ENCODE measurements at places on chromosomes 3 and 15.

GRCh38 chr3:155428563-155428962 is 135.1 kb upstream of the STRIT1 start:
- DNase-seq: no peak

DNA sequence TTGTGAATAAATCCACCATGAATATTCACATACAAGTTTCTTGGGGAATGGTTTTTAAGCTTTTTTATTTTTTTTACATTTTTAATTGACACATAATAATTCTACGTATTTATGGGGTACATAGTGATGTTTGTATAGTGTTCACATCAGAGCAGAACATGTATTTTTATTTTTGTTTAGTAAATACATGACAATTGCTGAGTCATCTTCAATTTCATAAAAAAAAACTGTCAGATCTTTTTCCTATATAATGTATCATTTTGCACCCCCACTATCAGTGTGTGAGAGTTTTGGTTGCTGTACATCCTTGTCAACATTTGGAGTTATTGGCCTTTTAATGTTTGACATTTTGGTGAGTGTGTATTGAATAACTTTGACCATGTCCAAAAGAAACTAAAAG is 39.9 kb upstream of the FILIP1L start:
- DNase-seq: no peak

- no peak for DNase-seq
Observed at GRCh38 chr3:81891055-81891895, 129.8 kb upstream of the GBE1 start.

- DNase-seq: no peak
Observed at GRCh38 chr3:178588628-178589027, 52.4 kb downstream of the KCNMB2 start.

GRCh38 chr3:46100812-46101211 is 73.5 kb upstream of the XCR1 start:
- DNase-seq: no peak

- DNase-seq: no peak
Observed at GRCh38 chr3:170159459-170159858, 22.1 kb downstream of the PHC3 start.

GRCh38 chr15:31023841-31024240 is 32.4 kb upstream of the MTMR10 start:
- DNase-seq: no peak

GRCh38 chr15:52013151-52013791 is 5.7 kb upstream of the MAPK6 start:
- no peak for DNase-seq

DNA sequence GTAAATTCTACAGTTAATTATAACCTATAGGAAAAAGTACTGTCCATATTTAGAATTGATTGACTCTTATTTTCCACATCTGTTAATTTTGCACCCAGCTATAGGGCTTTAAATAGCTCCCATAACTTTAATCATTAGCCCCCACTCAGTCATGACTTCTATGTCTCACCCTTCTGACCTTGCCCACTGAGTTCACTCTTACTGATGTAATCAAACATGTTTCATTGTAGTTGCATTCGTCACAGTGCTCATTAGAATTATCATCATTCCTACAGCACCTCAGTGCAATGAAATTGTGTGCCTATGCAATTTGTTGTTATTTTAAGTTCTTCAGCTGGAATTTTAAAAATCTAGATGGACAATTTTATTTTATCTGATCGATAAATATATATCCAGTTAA is 151.4 kb downstream of the TIGIT start:
- DNase-seq: no peak

- no peak for DNase-seq
Observed at GRCh38 chr15:93332168-93332553, 243.2 kb upstream of the RGMA start.

DNA sequence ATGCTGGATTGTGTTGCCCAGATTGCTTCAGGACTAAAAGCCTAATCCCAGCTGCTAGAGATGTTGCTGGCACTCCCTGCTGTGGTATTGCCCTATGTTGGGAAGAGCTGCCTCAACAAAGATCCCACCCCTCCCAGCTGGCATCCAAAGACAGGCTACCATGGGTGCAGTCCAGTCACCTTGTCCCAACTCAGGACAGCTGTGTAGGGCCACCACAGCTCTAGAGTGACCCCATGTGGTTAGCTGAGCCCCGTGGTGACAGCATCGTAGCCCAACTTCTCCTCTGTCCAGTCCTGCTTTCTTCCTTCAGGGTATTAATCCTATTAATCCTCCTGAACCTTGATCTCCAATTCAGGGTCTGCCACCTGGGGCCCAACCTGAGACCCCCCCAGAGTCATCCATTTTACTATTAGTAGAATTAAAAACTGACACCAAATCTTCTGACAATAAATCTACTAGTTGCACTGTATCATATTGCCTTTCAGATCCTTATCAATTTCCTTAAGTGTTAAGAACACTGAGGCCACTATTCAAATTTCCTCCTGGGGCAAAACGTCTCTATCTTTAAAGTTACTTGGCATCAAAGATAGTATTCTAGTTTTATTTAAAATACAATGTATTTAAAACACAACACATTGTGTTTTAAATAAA is 83.5 kb downstream of the AQP9 start:
- DNase-seq: no peak

DNA sequence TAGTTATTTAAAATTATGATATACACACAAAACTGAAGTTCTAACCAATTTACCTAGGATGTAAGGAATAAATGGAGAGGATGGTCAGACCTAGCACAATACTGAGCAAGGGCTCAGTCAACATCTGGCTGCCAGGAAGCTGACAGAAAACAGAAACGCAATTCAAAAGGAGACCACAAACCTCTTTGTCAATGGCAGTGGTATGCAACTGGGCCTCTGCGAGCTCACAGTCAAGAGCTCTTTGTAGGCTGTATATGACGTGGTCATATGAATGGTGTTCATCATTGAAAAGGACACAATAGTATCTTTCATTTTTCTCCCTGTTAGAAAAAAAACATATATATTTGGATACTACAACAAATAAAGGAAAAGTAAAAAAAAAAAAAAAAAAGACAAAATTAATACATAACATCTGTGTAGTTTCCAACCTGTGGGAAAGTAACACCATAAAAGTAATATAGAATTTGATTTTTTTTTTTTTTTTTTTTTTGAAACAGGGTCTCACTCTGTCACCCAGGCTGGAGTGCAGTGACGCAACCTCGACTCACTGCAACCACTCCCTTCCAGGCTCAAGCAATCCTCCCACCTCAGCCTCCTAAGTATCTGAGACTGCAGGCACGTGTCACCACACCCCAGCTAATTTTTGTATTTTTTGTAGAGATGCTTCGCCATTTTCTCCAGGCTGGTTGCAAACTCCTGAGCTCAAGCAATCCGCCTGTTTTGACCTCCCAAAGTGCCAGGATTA is 37.9 kb downstream of the UBR1 start:
- no peak for DNase-seq

DNA sequence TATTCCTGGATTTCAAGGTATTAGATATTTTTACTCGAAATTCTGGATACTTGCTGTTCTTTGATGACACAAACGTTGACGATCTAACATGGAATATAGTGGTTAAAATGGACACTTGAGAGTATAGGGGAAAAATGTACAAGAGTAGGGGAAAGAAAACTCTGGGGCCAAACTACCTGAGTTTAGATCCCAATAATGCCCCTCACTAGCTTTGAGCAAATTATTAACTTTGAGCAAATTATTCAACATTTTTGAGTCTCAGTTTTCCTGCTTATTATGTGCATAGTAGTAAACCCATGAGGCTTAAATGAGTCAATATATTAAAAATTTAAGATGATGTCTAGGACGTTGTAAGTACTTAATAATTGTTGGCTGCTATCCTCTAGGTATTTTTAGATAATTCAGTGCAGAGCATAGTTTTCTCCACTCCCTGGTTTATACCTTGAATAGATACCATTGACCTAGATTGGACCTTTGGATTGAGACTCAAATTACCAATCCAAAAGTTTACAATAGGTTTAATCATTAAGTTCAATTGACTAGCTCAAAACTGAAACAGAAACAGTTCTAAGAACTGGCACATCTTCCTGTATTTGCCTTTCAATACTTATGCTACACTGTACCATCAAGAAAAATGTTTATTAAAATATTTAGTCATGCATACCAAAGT is 4.5 kb downstream of the ADGRG7 start:
- no peak for DNase-seq

DNA sequence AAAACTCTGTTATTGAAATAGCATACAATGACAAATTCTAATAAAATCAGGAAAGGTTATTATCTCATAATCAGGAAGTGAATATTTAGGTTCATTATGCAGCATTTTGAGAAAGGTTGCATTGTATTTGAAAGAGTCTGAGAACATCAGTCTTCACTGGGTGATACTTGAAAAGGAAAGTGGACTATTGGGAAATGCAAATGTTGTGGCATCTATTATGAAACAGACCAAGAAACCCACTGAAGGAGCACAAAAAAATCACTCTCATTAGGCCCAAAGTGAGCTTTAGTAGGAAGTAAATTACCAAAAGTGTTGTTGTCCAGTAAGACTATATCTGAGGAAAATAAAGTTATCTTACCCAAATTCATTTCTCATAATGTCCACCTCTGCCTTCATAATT is 90.8 kb downstream of the ZPLD1 start:
- no peak for DNase-seq

- DNase-seq: no peak
Observed at GRCh38 chr15:56495053-56495452, 30.1 kb upstream of the MNS1 start.

DNA sequence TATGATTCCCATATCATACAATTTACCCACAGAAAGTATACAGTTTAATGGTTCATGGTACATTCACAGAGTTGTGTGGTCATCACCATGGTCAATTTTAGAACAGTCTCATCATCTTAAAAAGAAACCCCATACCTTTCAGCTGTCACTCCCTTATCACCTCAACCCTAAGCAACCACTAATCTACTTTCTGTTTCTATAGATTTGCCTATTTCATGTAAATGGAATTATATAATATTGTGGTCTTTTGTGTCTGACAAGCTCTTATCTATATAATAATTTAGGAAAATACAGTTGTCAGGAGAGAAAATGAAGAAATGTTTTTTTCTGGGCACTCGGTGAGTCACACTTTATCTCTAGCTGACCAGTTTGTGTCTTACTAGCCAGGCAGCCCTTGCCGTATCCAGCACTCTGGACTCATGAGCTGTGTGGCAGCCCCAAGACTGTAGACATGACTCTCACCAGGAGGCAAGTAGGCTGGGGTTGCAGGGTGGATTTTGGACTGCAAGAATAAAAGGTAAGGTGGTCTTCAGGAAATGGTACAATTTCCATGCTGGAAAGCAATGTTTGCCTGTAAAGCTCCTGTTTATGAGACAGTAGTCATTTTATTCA is 234.6 kb downstream of the THRB start:
- DNase-seq: no peak

- no peak for DNase-seq
Observed at GRCh38 chr3:35635407-35635806, 3.9 kb upstream of the ARPP21 start.

DNA sequence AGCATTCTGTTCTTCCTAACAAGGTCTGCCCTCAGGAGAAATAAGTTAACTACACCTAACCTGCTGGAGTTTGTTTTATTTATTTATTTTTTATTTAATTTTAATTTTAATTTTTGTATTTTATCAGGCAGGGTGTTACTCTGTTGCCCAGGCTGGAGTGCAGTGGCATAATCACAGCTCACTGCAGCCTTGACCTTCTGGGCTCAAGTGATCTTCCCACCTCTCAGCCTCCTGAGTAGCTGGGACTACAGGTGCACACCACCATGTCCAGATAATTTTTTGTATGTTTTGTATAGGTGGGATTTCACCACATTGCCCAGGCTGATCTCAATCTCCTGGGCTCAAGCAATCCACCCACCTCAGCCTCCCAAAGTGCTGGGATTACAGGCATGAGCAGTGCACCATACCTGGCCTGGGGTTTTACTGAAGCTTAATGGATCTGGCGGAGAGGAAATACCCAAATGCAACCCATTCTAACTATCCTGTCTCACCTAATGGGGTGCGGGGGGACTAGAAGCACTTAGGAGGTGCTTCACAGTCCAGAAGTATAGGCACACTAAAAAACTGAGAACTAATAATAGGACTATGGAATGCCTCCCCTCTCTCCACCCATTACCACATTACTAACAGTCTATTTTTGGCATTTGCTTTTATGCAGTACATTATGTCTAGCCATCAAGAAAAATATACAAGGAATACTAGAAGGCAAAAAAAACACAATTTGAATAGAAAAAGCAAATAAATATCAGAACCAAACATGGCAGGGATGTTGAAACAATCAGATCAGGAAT is 61.4 kb downstream of the TTBK2 start:
- no peak for DNase-seq

- no peak for DNase-seq
Observed at GRCh38 chr3:118171236-118171852, 863.3 kb downstream of the IGSF11 start.

DNA sequence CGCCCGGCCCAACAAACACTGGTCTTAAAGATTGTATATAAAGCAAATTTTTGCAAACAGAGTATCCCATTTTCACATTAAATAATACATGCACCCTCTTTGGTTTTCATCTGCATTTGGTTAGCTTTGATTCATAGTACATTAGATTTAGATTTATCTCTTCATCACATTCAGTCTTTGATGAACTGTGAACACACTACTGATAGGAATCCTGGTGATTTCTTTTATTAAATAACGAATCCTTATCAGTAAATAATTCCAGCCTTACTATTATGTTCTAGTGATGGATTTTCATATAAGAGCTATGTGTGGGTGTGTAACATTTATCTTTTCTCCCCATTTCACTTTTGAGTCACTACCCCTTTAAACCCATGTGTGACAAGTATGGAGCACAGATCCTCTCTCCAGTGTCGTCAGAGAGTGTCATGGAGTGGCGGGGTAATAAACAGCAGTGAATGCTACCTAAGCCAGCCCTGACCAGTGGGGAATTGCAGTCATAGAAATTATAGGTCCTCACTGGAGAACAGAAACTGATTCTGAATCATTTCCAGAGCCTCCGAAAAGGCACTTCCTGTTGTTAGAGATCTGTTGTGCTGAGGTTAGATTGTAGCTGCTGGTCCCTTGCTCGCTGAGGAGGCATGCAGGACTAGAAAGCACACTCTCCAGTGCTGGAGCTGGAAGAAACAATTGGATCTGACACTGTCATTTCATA is 22.0 kb downstream of the SLC7A14 start:
- DNase-seq: no peak

DNA sequence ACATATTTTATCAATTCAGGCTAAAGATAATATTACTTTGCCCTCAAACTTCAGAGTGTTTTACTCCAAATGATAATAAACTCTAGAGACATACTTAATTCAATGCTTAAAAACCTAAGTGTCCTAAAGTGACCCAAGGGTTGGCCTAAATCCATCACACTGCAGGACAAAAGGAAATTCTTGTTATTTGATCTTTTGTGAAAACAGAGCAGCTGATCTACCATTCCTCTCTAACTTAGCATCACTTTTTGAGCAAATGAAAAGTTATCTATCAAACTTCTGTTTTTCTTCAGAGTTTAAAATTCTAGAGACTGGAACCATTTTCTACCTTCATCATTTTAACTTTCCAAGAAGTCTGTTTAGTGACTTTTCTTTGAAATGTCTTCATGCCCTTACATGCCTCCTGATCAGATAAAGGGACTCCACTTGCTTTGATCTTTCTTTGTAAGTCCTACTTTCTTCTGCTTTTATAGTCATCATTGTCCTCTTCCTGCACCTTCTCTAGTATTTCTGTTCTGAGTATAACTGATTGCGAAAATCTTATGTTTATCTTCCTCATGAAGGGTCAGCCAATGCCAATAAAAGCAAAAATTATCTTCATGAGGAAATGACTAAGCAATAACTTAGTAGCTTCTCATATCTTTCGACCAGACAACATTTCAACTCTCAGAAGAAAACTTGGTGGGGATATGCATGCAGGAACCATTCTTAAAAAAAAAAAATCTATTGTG is 378.7 kb upstream of the TGFBR2 start:
- DNase-seq: no peak

GRCh38 chr3:47850564-47851410 is 47.8 kb downstream of the DHX30 start:
- DNase-seq: no peak

Data from activated T-cell treated with anti-CD3 and anti-CD28 coated beads for 4 hours (primary cell).